ENCODE measurements at places on chromosomes 3 and 15.

DNA sequence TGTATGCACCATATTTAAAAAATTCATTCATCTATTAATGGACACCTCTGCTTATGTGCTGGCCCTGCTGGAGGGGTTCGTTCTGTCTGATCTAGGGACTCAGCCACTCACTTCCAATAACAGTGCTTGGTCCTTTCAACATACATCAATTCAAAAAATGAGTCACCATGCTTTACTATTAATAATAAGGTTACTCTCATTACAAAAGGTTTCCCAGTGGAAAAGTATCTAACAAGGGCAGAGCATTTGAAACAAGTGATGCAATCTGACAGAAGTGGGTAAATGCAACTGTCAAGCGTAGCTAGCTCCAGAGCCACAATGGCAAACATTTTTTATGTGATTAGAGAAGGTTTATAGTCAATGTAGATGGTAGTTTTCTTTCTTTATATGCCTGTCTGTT, 67.9 kb upstream of the TNIK start:
- DNase-seq: no peak

GRCh38 chr3:52218937-52219650, 6.4 kb downstream of the TLR9 start:
- DNase-seq: no peak

- DNase-seq: no peak
Measured at GRCh38 chr3:151644020-151644620, 89.6 kb upstream of the AADACL2 start.

DNA sequence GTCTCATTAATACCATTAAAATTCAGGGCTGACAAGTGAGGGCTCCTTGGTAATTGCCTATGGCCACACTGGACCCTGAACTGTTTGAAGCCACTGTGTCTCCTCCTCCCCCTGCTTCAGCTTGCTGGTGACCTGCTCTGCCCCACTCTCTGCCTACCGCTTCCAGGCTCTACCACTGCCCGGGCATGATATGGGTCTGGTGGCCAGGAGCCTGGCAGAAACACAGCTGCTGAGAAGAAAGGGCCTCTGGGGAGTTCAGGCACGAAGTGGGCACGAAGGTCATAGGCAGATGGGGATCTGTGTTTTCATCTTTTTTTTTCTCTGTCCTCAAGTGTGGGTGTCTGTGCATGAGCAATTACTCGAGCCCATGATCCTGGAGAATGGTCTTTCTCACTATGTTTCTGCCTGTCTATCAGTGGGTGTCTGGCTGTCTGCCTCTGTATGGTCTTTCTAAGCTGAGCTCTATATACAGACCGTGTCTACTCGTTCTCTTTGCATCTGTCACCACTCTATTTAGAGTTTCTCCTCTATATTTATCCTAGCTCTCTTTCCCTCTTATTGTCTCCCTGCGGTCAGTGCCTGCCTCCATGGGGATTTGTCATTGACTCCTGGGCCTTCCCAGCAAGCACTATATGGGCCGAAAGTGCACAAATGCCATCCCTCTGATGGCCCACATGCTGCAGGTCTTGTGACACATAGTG, 42.1 kb upstream of the EPHB1 start:
- DNase-seq: no peak

DNA sequence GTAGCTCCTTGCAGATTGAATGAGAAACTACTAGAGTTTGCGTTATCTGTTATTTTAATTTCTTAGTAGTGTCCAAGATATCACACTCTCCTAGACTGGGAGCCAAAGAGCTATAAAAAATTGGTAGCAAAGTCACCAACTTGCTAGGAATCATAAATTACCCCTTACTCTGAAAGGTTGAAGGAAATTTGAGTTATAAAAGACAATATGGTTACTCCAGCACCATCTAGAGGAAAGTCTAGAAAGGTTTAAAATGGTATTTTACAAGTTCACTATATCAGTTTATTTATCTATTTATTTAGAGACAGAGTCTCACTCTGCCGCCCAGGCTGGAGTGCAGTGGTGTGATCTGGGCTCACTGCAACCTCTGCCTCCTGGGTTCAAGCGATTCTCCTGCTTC, 121.6 kb downstream of the RBPMS2 start:
- DNase-seq: no peak

DNA sequence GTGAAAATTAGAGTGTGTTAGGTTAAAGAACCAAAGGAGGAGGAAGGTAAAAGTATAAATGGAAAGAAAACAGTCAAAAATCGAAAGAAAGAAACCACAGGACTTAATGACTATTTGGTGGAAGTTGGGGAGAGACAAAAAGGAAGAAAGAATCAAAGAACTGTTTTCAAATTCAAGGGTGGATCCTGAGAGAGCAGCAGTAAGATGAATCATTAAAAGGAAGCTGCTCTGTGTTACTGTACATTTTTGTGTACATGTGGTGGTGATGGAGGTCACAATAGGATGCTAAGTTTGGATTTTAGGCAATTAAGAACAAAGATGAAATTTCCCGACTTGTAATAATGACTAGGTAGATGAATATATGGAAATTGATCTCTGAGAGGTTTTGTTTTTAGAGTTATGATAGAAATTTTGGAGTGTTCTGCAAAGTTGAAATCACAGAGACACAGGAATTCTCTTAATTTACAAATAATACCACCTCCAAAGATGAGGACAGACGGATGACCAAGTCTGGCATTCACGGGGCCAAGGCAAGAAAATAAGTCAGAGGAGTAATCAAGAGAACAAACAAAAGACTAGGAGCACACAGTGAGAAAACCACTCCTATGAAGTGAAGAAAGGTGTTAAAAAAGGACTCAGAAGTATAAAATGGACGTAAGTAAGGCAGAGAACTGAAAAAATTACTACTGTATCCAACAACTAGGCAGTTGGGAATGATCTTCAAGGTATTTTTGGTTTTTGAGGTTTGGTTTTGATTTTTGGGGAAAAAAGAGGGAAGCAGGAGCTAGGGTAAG, 7.1 kb downstream of the DHX36 start:
- DNase-seq: no peak

GRCh38 chr3:58868097-58868779, 181.6 kb downstream of the CFAP20DC start:
- DNase-seq: no peak

GRCh38 chr3:148631124-148631903, 66.4 kb upstream of the AGTR1 start:
- DNase-seq: no peak

DNA sequence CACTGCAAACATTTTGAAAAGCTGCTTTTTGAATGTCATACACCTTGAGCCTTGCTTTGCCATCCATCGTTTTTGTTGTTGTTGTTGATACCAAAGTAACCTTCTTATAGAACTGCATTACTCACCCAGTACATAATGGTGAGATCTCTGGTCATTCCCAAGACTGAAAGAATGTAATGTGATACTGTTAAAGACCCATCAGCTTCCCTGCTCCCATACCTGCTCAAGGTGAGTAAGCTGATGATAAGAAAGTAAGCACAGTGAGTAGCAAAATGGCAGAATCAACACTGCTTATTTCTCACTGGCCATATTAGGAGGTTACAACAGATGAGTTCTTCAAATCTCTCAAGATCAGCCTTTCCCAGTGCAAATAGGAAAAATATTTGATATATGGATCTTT, 89.8 kb downstream of the CADPS start:
- no peak for DNase-seq

- no peak for DNase-seq
Measured at GRCh38 chr15:101617390-101617965, 34.7 kb downstream of the TM2D3 start.

GRCh38 chr3:123636431-123636841, 51.6 kb upstream of the HACD2 start:
- no peak for DNase-seq
